HCT116 (cell line): ENCODE measurements at places on chromosomes 3 and 15.
A peak's percentile ranks its signal among the peaks of the same experiment; 100 is the strongest.

DNA sequence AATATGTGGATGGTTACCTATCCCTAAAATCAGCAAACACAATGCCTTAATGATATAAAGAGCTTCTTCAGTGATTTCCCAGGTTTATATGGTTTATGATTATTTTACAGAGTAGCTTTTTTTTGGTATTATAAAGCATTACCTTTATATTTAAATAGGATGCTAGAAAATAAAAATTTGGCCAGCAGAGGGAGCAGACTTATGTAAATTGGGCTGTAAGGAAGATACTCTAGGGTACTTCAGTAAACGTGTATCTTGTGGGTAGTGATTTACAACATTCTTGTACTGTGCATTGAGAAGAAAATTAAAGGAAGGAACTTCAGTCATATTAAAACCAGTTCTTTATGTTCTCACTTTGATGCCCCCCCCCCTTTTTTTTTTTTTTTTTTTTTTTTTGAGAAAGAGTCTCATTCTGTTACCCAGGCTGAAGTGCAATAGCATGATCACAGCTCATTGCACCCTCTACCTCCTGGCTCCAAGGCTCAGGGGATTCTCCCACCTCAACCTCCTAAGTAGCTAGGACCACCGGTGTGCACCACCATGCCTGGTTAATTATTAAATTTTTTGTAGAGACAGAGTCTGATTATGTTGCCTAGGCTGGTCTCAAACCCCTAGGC is 167.9 kb downstream of the BBX start:
- peak; percentile 28 for DNase-seq

GRCh38 chr3:122689587-122689986 is 8.9 kb downstream of the PARP14 start:
- no peak for DNase-seq

DNA sequence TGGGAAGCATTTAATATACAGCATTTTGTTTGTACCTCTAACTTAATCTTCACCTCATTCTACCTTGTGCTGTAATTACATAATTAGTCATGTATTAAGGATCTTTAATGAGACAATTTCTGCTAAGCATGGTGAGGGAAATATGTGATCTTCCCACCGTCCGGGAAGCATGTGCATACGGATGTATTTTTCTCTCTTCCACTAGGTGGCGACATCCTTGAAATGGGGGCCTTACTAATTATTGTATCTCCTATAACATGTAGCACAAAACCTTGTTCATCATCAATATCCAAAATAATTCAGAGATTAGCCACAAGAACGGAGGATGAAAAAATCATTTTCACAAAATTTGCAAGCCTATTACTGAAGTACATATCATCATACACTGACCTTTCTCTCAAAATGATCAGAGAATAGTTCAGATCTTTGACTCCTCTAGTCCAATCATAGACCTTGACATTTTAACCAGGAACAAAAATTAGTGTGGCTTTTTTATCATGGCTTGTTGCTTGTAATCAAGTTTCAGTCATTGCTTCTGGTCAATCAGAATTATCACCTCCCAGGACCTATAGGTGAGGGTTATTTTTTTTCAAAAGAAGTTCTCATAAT is 148.9 kb upstream of the GBE1 start:
- peak; percentile 23 for DNase-seq

DNA sequence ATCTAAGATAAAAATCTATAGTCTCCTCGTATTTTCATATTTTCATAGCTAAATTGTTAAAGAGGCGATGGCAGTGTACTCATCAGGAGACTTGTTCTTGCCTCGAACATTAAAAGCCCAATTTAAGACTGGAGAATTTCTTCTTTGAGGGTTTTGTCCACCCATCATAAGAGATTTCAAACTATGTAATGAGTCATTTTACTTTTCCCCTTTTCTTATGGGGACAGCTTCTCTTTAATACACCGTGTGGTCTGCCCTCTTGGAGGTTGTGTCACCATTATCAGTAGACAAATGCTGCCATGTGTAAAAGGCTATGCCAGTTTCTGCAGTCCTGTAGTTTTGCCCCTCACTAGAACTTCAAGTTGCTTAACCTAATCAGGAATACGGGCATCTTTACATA is 16.9 kb downstream of the TGFBR2 start:
- DNase-seq, result no peak

GRCh38 chr15:97959724-97960363 is 659 bp upstream of the ARRDC4 start:
- peak; percentile 15 for DNase-seq

- DNase-seq, result no peak
These were observed 519 bp downstream of the ABHD6 start for GRCh38 chr3:58237941-58238681.

GRCh38 chr15:76994001-76994400 is 925 bp upstream of the PSTPIP1 start:
- no peak for DNase-seq

- no peak for DNase-seq
These were observed 27.0 kb downstream of the C2CD4A start for GRCh38 chr15:62093809-62094208.

- peak; percentile 23 for DNase-seq
These were observed 39.6 kb upstream of the FAM98B start for GRCh38 chr15:38414357-38414756.

GRCh38 chr3:27544372-27544865 is 60.2 kb upstream of the SLC4A7 start:
- no peak for DNase-seq

DNA sequence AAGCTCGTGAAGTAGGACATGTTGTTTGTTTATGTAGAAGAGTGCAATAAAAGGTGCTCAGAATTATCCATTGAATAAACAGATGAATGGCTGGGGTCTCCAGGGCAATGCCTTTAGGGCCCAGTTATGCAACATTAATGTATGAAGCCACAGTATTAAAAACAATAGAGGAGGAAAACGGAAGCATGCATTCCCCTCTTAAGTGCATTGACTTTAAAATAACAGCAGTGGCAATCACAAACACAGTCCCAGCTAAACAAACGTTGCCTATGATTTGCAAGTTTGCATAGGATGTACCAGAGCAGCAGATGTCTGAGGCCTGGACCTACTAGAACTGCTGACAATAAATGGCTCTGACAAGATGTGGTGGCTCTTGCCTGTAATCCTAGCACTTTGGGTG is 60.6 kb upstream of the GCNT3 start:
- no peak for DNase-seq

DNA sequence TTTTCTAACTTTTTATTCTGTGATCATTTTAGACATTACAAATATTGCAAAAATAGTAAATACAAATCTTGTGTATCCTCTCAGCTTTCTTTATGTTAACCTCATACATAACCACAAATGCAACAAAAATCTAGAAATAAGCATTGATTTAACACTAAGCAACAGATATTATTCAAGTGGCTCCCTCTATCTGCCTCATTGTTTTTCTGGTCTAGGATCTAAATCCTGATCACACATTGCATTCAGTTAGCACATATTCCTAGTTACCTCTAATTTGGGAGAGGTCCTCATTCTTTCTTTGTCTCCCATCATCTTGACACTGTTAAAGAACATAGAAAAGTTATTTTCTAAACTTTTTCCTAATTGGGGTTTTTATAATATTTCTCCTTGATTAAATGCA is 1126.0 kb downstream of the ROBO2 start:
- no peak for DNase-seq

DNA sequence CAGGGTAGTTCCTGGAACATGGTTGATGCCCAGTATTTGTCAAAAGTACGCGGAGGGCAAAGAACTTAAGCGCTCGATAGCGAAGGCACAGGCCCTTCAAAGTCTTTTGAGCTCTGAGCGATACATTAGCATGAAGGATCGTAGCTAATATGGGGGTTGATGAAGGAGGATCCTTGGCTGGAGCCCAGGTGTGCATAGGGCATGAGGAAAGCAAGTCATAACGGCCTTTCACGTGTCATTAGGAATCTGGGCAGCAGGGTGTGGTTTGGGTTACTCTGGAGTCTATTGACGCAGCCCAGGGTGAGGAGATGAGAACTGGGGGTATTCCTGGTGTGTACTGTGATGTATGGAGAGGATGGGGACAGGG is 31.7 kb downstream of the SPINK8 start:
- peak; percentile 16 for DNase-seq

DNA sequence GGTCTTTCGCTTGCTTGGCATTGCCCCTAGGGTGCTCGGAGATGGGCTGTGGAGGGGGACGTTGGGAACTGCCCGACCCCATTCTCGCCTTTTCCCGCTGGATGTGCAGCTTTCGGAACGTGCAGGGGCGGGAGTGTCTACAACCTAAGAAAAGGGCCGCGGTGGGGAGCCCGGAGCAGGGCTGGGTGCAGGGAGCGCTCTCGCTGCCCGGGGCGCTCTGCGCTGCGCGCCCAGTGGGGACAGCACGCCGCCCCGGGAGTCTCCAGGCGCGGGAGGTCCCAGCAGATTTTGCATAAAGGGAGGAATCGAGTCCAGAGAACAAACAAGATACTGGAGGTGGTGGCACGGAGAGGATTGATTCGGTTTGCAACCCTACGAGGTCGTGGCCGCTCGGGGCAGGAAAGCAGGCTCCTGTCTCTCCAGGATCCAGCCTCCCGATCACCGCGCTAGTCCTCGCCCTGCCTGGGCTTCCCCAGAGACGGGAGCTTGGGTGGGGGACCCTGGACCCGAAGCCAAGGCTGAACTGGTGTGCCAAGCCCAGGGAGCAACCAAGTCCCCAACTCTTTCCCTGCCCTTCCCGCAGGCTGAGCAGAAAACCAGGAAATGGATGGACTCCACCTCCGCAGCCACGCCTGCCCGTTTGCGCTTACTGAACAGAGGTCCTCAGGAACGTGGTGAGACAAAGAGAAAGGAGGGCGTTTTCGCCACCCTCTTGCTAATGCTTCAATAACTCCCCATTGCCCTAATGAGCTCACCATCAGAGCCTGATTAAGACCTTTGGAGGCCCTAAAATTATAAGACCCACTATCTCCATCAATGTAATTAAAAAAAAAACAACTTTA is 59.7 kb downstream of the NOX5 start:
- no peak for DNase-seq

- no peak for DNase-seq
These were observed 251.0 kb upstream of the ICE2 start for GRCh38 chr15:60729850-60730458.

- DNase-seq, result no peak
These were observed 47.9 kb downstream of the KLF13 start for GRCh38 chr15:31374489-31374888.

GRCh38 chr15:70235347-70235746 is 137.6 kb upstream of the TLE3 start:
- DNase-seq, result no peak

GRCh38 chr15:70254311-70254869 is 156.7 kb upstream of the TLE3 start:
- DNase-seq, result no peak

GRCh38 chr15:98649472-98650416 is 1.4 kb downstream of the IGF1R start:
- no peak for DNase-seq

DNA sequence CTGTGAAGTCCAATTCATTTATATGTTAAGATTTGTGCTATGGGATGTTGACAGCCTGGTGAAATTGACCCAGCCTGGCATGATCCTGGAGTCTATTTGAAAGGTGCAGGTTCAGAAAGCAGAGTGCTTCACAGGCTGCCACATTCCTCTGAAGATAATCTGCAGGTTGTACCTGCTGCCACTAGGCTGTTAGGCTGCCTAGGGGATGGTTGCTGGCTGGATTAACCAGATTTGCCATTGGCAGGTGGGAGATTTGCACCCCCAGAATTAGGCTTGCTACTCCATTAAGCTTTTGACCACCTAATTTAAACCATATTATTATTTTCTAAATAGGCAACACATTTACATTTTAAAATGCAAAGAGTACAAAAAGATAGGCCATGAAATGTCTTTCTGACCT is 85.8 kb upstream of the RASGRP1 start:
- no peak for DNase-seq

DNA sequence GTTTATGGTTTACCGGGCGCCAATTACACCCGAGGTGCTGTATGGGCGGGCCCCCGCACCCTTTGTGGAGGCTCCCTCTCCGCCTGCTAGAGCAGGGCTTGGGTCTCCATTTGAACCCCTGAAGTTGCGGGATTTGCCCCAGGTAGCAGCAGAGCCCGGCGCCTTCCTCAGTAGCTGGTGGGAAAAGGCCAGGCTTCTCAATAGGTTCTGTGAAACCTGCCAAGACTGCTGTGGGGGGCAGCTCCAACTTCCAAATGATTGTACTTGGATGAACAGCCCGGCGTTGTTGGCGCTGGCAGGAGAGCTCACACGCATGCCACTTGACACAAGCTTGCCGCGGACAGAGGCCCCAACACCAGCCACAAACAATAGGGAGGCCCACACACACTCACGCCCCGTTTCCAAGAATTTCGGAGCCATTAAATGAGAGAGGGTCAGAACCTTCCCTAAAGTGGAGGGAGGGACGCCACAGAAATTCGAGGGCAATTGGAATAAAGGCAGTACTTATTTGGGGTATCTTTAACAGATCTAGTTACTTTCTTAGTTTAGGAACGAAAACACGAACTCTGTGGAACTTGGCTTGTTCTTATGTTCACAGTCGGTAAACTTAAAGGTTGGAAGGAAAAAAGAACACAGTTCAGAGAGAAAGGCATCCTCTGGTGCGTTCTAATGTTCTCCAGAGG is 1.4 kb downstream of the EPHB3 start:
- no peak for DNase-seq

GRCh38 chr3:67655364-67656121 is 1.1 kb upstream of the SUCLG2 start:
- DNase-seq, result no peak
